ENCODE measurements at places on chromosomes 7 and 10.

- DNase-seq: no peak
Measured at GRCh38 chr10:7251696-7252465, 159.0 kb downstream of the SFMBT2 start.

GRCh38 chr7:115634633-115635032 is 395.9 kb downstream of the TFEC start:
- no peak for DNase-seq

DNA sequence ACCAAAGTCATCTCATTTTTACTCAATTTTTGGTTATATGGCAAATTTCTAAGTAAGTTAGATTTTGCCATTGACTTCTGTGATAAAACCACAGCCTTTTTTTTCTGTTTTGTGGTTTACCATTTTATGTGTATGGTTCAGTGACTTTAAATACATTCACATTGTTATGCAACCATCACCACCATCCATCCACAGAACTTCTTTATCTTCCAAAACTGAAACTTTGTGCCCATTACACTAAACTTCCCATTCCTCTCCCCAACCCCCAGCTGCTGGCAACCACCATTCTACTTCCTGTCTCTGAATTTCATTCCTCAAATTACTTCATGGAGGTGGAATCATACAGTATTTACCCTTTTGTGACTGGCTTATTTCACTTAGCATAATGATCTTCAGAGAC is 280.4 kb upstream of the TCERG1L start:
- DNase-seq: no peak

DNA sequence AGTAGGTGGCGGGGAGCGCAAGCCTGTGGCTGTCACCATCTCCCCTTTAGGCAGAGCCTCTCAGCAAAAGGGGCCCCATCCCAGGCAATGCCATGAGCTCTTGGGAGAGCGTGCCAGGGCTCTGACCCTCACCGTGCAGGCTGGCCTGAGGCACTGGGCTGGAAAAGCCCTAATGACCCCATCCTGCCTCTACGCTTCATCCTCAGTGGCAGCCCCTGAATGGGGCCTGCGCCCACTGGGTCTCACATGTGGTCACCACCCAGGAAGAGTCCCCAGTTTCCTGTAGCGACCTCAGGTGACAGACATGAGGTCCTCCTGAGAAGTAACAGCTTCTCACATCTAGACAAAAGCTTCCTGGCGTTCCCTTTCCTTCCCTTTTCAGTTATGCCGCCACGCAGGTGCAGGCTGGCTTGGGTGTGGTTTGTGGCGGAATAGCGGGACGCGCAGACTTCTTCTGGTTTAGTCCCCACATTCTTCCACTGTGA is 59.2 kb downstream of the CLEC2L start:
- no peak for DNase-seq
